ENCODE measurements at places on chromosomes 16 and 17.

DNA sequence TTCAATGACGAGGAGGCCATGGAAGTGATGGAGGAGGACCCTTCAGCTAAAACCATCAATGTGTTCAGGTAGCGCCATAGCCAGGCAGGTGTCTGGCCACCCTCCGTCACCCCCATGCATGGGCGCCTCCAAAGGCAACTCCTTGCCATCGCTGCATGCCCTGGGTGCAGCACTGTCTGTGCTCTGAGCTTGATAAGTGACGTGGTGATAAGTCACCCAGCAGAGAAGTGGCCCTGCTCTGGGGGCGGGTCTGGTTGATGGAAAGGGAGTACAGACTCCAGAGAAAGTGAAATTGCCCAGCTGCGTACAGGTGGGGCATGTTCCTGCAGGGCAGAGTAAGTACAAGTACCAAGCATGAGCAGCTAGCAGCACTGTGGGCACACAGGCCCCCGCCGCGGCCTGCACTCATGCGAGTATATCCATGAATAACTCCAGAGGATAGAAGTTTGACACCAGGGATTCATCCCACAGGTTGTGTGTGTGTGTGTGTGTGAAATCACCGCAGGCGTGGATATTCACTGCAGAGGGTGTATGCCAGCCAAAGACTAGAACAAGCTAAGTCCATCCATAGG lies 13.1 kb downstream of the DNAI2 start:
- DNase-seq = no peak

DNA sequence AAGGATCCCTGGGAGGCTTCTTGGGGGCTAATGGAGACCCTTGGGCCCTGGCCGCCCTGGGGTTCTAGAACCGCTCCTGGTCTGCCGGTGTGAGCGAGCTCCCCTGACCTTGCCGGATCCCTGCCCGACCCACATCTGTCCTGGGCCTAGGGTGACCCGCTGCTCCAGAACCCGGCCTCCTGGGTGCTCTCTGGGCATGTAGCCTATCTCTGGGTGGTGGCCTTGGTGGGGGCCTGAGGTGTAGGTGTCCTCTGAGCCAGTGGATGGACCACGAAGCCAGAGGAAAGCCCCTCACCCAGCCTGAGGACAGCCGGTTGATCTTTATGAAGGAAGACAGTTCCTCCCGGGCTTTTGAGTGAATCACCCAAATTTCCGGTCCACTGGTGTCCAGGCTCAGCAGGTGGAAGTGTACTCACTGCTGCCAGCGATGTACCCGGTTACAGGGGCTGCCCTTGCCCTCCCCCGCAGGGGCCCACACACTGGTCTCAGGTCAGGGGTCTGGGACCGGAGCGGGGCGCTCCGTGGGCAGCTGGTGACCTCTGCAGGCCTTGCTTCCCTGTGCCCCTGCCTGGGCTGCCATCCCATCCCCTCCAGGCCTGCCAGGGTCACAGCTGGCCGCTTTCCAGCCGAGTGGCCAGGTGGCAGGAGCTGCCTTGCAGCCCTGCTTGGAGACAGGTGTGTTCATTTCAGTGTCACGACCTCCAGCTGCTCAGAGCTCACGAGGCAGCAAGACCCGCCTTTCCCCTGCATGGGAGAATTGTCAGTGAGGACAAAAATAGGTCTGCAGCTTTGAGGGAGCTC lies 10.5 kb upstream of the GSE1 start:
- DNase-seq = no peak

DNA sequence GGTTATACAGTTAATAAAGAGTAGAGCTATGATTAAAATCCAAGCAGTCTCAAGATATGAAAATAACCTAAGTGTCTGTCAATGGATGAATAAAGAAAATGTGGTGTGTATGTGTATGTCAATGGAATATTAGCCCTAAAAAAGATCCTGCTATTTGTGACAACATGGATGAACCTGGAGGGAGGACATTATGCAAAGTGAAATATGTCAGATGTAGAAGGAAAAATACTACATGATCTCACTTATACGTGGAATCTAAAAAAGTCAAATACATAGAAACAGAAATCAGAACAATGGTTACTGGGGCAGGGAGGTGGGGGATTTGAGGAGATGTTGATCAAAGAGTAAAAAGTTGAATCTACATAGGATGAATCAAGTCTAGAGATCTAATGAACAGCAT lies 20.4 kb downstream of the BRIP1 start:
- DNase-seq = no peak

- no peak for DNase-seq
Measured at GRCh38 chr16:57867000-57867561, 64.8 kb upstream of the KIFC3 start.

- DNase-seq = no peak
Measured at GRCh38 chr16:49335828-49336227, 37.8 kb upstream of the C16orf78 start.

GRCh38 chr17:81434072-81434471 lies 38.8 kb downstream of the BAHCC1 start:
- DNase-seq = no peak

- DNase-seq = no peak
Measured at GRCh38 chr17:27494192-27495091, 38.2 kb downstream of the KSR1 start.

GRCh38 chr17:21035406-21035805 lies 7.4 kb downstream of the USP22 start:
- DNase-seq = no peak

GRCh38 chr17:7834542-7834956 lies 532 bp downstream of the KDM6B start:
- no peak for DNase-seq

DNA sequence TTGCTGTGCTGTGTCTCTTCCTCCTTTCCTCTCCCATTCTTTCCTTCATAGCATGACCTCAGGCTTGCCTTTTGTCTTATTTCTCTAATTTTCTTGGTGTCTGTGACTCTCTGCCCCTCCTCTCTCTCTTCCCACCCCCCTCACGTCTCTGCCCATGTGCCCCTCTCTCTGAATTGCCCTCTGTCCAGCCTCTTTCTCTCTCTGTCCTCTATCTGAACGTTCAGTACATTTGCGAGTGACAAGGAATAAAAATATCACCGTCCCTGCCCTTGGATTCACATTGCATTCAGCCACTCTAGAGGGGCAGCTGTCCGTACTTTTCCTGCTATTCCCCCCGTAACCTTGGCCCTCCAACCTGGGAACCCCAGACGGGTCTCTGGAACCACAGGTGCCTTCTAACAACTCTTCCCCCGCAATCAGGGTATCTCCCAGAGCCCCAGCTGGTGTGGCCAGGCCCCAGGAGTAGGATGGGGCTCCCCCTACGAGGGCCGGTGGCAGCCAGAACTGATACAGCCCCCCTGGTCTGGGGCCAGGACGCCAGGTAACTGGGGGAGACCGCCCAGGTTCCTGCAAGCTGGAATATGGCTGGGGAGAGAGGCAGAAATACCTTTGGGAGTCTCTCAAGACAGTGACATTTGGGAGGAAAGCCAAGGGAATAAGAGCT lies 1.8 kb downstream of the KIF1C start:
- no peak for DNase-seq

DNA sequence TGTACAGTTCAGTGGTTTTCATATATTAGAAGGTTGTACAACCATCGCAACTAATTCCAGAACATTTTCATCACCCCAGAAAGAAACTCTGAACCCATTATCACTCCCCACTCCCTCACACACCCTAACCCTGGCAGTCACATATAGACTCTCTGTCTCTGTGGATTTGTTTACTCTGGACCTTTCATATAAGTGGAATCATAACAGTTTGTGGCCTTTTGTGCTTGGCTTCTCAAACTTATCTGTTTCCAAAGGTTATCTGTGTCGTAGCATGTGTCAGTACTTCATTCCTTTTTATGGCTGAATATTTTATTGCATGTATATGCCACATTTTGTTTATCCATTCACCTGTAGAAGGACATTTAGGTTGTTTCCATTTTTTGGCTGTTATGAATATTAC lies 12.4 kb downstream of the TENT4B start:
- no peak for DNase-seq

DNA sequence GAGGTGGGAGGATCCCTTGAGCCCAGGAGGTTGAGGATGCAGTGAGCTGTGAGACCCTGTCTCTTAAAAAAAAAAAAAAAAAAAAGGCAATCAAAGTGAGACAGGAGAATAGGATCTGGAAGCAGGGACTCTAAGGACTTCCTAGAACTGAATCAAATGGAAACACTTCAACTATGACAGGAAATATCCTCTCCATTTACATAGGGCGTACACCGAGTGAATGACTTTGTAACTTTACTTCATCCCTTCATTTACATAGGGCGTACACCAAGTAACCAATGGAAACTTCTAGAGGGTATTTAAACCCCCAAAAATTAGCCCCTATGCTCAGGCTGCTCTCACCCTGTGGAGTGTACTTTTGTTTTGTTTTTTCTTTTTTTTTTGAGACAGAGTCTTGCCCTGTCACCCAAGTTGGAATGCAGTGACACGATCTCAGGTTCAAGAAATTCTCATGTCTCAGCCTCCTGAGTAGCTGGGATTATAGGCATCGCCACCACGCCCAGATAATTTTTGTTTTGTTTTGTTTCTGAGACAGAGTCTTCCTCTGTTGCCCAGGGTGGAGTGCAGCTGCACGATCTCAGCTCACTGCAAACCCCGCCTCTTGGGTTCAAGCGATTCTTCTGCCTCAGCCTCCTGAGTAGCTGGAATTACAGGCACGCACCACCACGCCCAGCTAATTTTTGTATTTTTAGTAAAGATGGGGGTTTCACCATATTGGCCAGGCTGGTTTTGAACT lies 9.6 kb upstream of the PRPSAP1 start:
- DNase-seq = no peak

- no peak for DNase-seq
Measured at GRCh38 chr17:74960570-74961342, 11.8 kb downstream of the HID1 start.

GRCh38 chr17:17801800-17802481 lies 34.8 kb downstream of the SREBF1 start:
- no peak for DNase-seq

- DNase-seq = no peak
Measured at GRCh38 chr16:27177031-27177774, 26.1 kb upstream of the KDM8 start.

- DNase-seq = no peak
Measured at GRCh38 chr16:69031877-69032301, 73.6 kb upstream of the HAS3 start.
